ENCODE measurements at places on chromosomes 16 and 17. TPM values are rescaled to one million over a fixed set of nuclear protein-coding genes. Genes with fewer than 3 reads are reported as not detected.

FOXL1 gene
- not detected for total RNA-seq

UBTF gene
- 181 TPM for total RNA-seq

CTRB2 gene
- not detected for total RNA-seq

ASPA gene
- total RNA-seq, result not detected

CCL7 gene
- not detected for total RNA-seq

HP gene
- not detected for total RNA-seq

SYCE1L gene
- 7.9 TPM for total RNA-seq

HBA1 gene
- total RNA-seq, result 283 TPM

MILR1 gene
- 9.4 TPM for total RNA-seq

TUBG1 gene
- 15.7 TPM for total RNA-seq

KRT31 gene
- total RNA-seq, result not detected

ITGAL gene
- total RNA-seq, result 176 TPM

GSG1L gene
- total RNA-seq, result not detected

SSTR5 gene
- not detected for total RNA-seq

VWA3A gene
- 0.47 TPM for total RNA-seq

PDILT gene
- total RNA-seq, result not detected

TMIGD1 gene
- total RNA-seq, result not detected

RNF227 gene
- total RNA-seq, result 3.8 TPM

SLC35G6 gene
- 0.30 TPM for total RNA-seq

ADGRG1 gene
- total RNA-seq, result 0.20 TPM

CEP295NL gene
- 2.9 TPM for total RNA-seq

ESRP2 gene
- total RNA-seq, result not detected

KRTAP3-1 gene
- total RNA-seq, result not detected

KRT222 gene
- total RNA-seq, result not detected

GAS2L2 gene
- 0.17 TPM for total RNA-seq

All from B cell (primary cell).